ENCODE measurements at places on chromosomes 16 and 17. TPM values are rescaled to one million over a fixed set of nuclear protein-coding genes. Genes with fewer than 3 reads are reported as not detected.

GRCh38 chr17:76445697-76446448 lies 7.1 kb downstream of the UBE2O start:
- no peak for DNase-seq

DNA sequence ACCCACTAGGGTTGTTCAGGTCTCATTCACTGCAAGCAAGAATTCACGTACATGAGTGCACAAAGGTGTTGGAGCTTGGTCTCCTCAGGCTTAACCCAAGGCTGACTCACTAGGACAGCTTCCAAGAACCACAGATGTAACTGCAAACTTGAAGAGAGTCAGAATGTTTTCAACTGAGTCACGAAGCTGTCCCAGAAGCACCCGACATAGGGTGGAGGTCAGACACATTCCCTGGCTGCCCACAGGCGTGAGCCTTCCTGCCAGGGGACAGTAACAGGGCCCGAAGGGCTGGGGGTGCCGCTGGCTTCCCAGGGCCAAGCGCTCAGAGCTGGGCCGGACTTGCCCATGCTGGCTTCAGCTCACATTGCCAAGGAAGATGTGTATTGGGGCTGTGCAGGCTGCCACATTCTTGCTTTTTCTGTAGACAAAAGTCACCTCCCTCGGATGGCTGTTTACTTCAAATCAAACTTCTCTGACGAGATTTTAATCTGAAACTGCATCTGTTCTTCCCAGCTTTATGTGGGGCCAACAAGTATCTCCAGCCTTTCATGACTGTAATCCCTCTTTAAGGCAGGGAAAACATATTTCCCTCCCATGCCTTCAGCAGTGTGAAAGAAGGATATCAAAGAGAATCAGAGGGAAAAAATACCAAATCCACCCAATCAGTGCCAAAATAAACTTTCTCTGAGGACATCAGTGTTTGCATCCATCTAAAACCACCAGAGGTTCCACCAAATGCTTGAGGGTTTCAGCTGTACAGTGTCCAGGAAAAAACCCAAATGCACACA lies 14.3 kb downstream of the CMTM3 start:
- no peak for DNase-seq

DNA sequence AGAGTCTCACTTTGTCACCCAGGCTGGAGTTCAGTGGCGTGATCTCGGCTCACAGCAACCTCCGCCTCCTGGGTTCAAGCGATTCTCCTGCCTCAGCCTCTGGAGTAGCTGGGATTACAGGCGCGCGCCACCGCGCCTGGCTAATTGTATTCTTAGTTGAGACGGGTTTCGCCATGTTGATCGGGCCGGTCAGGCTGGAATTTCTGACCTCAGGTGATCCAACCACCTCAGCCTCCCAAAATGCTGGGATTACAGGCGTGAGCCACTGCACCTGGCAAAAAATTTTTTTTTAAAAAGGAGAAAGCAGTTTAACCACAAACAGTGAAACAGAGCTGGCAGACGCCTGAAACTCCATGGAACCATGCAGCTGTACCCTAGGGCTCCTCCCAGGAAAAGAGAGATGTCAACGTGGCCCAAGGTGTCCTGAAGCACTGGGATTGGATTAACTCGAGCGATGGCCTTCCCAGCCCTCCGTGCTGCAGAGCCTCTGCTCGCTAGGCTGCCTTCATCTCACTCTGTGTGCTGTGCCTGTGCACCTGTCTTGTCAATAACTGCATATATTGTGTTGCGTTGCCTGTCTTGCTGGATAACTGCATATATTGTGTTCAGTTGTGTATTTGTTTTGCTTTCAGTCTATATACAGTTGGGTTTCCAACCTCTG lies 29.6 kb upstream of the FOXK2 start:
- DNase-seq: no peak

GRCh38 chr17:50621574-50622031 lies 13.1 kb upstream of the ABCC3 start:
- no peak for DNase-seq

The TAT gene
- total RNA-seq: not detected

DNA sequence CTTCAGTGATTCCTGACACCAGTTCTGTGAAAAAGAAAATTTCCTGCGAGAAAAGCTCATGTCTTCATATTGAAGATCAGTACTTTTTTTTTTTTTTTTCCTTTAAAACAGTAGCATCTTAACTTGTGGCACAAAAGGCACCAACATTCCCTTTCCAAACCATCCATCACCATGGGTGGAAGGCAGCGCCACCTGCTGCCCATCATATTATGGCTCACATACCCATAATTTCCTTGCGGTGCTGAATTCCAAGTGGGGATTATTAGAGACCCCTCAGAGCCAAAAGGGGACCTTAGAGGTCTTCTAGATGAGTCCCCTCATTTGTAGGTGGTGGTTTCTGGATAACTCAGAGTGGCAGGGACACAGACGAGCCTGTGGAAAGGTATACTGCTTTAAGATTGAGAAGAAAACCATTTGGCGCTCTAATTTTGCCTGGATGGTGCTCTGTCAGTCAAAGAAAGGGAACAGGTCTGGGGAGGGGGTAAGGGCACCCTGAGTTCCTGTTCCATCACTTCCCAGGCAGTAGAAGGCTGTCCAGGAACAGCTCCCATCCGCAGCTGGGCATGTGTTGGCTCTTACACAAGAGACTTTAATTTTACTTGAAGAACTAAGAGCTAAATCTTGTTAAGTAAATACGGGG lies 7.9 kb upstream of the SOST start:
- peak; percentile 81 for DNase-seq

DNA sequence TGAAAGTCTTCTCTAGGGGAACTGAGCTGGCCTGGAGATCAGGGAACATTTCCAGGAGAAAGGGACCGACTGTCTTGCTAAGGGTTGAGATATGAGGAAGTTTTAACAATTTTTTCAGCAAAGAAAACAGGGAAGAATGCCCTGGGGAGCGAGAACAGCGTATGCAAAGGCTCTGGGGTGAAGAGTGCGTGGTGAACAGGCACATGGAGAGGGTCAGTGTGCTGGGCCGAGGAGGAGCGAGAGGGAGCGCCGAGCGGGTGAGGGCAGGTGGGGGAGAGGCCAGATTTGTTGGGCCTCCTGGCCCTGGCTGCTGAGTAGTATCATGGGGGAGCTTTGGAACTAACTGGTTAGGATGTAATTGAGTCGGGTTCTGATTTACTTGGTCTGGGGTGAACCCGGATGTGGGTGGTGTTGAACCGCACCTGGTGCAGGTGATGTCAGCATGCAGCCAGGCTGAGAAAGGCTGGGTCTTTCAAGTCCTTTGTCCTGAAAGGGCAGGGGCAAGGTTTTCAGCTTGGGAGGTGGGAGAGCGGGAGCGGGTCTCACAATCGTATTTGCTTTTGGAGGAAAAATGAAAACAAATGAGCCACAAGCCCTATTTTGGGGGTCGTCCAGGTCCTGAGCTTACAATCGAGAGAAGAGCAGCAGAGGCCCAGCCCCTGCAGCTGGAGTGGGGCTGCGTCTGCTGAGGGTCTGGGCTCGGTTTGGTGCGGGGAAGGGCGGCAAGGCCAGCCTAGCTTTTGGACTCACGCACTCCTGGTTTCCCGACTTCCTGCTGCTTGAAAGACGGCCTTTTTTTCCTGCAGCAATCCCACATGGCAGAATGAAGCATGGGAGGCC lies 11.1 kb upstream of the WFDC1 start:
- DNase-seq: no peak

The ABCC1 gene
- 16.2 TPM for total RNA-seq

DNA sequence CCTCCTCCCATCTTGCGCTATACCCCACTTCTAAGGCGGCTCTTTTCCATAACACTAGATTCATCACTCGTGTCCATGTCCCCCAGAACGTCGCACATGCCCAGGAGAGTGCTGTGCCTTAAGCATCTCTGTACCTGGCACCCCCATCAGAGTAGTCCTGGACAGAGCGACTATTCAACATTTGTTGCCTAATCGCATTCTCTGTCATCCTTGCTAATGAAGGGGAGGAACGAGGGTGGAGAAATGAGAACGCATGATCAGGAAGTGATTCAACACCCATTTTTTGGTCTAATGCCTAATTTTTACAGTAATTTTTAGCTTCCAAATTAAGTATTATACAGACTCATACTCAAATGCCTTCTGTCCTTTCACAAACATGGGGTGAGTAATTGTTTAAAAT lies 53.2 kb downstream of the SLC39A11 start:
- no peak for DNase-seq

- DNase-seq: peak; percentile 76
Observed at GRCh38 chr17:63622574-63623390, 565 bp downstream of the MAP3K3 start.

The YBX2 gene
- total RNA-seq: 1.2 TPM

GRCh38 chr16:69199382-69199781 lies 12.4 kb downstream of the SNTB2 start:
- DNase-seq: no peak
